ENCODE measurements at places on chromosomes 3 and 15.

DNA sequence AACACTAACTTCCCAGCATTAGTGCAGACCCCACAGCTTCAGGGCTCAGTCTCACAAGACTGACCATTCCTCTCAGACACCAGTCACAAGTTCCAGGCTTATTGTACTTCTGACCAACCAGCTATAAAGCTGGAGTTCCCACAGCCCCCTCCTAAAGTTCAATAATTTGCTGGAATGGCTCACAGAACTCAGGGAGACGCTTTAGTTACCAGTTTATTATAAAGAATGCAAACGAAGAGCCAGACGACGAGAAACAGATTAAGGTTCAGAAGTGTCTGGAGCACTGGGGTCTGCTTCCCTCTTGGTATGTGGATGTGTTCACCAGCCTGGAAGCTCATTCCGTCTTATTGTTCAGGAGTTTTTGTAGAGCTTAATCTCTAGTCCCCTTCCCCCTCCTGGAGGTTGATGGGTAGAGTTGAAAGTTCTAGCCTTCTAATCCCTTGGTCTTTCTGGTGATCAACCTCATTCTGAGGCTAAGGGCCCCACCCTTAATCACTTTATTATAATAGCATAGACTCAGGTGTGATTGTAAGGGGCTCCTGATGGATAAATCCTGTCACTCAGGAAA is 4.8 kb upstream of the CSRNP1 start:
- DNase-seq, result no peak

GRCh38 chr15:66390678-66391077 is 4.0 kb downstream of the MAP2K1 start:
- DNase-seq, result no peak

DNA sequence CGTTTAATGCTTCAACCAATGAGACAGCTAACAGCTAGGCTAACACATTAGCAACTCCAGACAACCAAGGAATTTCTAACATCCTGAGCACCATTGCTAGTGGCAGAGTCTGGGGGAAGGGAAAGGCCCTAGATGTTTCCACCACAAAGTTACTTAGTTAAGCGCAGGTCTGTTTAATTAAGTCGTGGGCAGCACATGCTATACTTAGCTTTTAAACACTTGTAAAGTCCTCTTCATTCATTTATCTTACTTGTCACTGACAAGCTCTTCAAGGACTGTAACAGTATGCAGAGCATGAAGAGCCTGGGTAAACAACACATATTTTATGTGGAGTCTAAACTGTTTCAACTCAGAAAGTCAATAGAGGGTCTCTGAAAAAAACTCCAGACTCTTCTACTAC is 221.1 kb upstream of the WNT5A start:
- DNase-seq, result no peak

DNA sequence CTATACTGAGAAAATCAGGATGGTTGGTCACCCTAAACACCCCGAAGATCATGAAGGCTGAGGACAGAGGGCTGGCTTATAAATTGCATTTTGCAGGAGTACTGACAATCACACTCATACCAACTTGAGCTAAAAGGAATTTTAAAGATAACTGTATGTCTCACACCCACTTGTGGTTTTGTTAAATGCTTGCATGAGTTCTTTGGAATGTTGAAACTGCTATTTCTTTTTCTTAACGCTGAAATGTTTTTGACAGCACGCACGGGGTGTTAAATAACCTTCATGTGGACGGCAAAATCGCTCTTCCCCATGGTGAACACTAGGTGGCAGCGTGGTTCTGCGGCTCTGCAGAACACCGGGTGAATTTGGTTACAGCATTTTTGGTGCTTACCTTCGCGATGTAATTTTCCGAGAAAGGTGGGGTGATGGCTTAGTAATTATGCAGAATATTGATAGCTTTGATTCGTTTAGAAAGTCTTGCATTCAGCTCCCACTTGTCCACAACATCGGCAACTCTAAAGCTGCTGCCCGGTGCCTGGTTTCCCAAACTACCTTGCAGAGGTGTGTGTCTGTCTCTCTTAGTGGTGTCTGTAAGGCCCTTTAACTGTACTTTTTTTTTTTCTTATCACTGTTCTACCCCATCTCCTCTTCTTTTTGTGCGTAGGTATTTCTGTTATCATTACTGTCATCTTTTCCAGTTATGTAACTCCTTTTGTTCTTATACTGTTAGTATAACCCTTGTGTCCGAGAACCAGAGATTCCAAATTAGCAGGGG is 51.7 kb downstream of the ARNT2 start:
- peak; percentile 79 for DNase-seq

DNA sequence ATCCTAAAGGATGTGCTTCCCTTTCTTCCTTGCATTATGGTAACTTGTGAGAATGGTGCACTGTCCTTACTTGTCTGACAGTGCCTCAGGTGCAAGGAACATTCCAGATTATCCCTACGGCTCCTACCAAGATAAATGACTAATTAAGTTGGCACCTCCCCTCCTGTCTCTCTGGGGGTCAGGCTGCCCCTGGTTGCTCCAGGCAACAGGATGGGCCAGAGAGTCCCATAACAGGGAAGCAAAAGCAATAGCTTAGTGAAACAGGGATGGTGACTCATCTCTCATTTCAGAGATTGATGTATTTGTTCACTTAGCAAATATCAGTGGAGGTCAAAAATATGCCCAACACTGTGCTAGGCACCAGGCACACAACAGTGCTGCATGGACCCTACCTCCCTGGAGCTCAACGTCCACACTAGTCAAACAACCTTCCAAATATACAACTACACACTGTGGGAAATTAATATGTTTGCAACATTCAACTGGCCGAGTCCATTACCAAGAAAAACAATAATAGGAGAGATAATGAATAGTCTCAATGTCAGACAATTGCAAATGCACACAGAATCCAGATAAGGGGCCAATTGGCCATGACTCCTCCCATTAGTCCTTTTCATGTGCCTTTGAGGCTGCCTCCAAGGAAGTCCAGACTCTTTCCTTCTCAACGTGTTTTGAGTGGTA is 249.0 kb downstream of the TLE3 start:
- DNase-seq, result no peak

GRCh38 chr15:81858586-81858985 is 187.2 kb downstream of the MEX3B start:
- no peak for DNase-seq

DNA sequence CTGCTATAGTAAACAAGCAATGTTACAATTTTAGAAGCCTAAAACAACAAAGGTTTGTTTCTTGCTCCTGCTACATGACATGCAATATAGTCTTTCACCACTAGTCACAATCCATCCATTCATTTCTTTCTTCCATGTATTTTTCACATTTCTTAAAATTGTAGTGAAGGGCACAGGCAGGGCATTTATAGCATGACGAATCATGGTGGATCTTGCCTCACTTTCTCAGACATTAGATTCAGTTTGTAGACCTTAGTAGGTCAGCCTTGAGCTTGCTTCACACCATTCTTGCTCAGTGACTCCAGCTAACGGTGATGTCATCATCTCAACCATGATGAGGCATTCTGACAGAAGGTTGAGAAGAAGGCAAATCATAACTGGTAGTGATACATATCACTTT is 546.8 kb downstream of the TBL1XR1 start:
- DNase-seq, result no peak

- no peak for DNase-seq
Measured at GRCh38 chr15:99430881-99431401, 134.8 kb upstream of the MEF2A start.

GRCh38 chr15:41443275-41443674 is 26.4 kb downstream of the RTF1 start:
- no peak for DNase-seq

- no peak for DNase-seq
Measured at GRCh38 chr15:61159901-61160300, 69.2 kb downstream of the RORA start.

GRCh38 chr15:36807134-36807764 is 227.8 kb downstream of the CDIN1 start:
- no peak for DNase-seq

DNA sequence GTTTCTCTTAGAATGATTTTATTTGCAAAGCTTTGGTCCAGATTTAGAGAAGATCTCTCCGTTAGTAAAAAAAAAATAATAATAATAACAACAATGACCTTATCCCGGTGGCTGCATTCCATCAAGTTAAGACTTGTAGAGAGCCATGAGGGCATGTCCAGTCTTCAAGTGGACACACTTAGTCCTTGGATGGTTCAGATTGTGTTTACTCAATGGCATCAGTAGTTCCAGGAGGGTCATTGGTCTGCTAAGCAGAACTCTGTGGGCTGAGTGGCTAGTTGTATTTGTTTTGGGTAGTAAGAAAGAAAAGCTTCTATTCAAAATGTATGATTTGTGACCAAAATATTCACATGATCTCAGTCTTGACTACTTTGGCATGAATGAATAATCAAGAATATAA is 116.3 kb upstream of the UBE2E2 start:
- DNase-seq, result no peak

GRCh38 chr3:56704706-56705105 is 21.6 kb upstream of the TASOR start:
- no peak for DNase-seq

GRCh38 chr3:101851072-101851770 is 1.9 kb downstream of the NFKBIZ start:
- DNase-seq, result no peak

GRCh38 chr3:8206971-8207617 is 294.5 kb upstream of the LMCD1 start:
- no peak for DNase-seq

- peak; percentile 33 for DNase-seq
Measured at GRCh38 chr3:197303452-197303851, 5.0 kb upstream of the DLG1 start.

- no peak for DNase-seq
Measured at GRCh38 chr15:78563092-78563491, 2.2 kb upstream of the CHRNA5 start.

DNA sequence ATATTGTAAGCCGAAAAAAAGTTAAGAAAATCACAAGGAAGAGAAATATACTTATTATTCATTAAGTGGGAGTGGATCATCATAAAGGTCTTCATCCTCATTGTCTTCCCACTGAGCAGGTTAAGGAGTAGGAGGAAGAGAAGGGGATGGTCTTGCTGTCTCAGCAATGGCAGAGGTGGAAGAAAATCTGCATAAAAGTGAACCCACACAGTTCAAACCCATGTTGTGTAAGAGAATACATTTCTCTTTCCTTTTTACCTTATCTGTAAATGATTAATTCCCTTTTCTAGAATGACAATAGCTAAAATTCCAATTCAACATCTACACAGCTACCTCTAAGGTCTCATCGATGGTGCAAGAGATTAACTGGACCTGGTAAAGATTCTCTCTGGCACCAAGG is 904.6 kb downstream of the EPHA3 start:
- no peak for DNase-seq

- peak; percentile 31 for DNase-seq
Measured at GRCh38 chr3:124467980-124468902, 262.0 kb upstream of the UMPS start.

DNA sequence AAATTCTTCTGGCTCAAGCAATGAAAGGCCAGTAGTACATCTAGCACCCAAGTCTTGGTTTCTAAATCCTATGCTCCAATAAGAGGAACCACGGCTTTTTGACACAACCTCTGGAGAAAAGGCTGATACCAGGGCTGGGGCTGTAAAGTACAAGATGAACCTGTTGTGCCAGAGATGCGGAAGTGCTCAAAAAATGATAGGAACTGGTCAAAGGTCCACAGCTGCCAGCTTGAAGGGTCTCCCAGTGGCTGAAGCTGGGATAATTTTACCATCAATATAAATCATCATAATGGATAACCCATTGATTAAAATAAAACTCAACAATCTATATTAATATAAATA is 558 bp upstream of the NCEH1 start:
- no peak for DNase-seq

DNA sequence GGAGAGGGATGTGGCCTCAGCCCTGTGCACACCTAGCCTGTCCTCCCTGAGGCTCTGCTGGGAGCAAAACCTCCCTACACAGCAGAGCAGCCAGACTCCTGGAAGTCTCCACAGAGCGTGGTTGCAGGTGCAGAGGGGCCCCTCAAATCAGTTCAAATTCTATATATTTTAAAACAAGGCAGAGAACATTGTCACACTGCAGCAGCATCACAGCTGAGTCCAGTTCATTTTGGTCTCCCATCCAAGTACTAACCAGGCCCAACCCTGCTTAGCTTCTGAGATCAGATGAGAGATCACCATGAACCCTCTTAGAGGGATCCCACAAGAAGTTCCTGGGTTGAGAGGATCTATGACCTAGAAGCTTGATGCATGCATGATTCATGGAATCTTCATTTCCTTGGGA is 331.0 kb upstream of the RGMA start:
- DNase-seq, result no peak

- no peak for DNase-seq
Measured at GRCh38 chr15:100339999-100340398, 1.8 kb downstream of the ADAMTS17 start.

DNA sequence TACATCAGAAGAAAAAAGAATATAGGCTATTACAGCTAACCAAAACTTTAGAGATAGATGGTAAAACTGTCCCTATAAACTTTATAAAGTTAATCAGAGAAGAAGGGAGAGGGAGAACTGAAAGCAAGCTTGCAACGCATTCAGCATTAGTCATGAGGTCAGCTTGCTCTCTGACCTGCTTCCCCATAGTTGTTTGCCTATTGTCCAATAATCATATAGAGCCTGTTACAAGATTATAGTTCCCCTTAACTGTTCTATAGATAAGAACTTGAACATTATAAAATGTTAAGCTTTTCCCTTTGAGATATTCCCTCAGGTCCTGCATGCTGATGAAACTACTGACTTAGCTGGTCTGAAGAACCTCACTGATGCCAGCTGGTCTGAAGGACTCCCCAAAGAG is 74.5 kb downstream of the CPNE4 start:
- no peak for DNase-seq

- DNase-seq, result no peak
Measured at GRCh38 chr15:38672814-38673670, 108.4 kb upstream of the RASGRP1 start.

DNA sequence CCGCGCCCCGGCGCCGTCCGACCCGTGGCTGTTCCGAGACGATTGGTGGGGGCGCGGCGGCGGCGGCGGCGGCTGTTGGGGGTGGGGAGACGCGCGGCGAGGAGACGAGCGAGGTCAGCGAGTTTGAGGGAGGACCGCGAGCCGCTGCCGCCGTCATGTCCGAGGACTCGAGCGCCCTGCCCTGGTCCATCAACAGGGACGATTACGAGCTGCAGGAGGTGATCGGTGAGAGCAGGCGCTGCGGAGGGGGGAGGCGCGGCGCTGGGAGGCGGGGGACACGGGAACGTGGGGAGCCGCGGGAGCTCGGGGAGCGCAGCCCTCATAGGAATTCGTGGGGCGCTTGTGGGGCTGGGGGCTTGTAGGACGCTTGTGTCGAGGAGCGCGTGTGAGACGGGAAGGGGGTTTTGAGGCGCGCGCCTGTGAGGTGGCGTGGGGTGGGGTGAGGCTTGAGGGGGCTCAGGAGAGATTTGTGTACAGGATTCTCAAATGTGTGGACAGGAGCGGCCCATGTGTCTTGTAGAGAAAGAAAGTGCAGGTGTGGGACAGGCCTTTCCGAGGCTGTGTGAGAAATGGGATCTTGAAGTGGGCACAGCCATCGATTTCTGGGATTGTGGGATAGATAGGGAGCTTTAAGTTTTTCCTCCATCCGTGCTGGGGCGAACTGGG is 518 bp downstream of the OXSR1 start:
- DNase-seq, result peak; percentile 67

GRCh38 chr3:193879099-193879863 is 256.7 kb upstream of the HES1 start:
- no peak for DNase-seq

- no peak for DNase-seq
Measured at GRCh38 chr3:66633402-66634381, 132.9 kb upstream of the LRIG1 start.

GRCh38 chr3:38101811-38102443 is 35.0 kb downstream of the ACAA1 start:
- no peak for DNase-seq

All from midbrain (tissue), 1 donor.